ENCODE measurements at places on chromosomes 6 and 20. TPM values are rescaled to one million over a fixed set of nuclear protein-coding genes. Genes with fewer than 3 reads are reported as not detected.

The BPI gene
- total RNA-seq = not detected

The KHDC1L gene
- total RNA-seq = 0.58 TPM

The SCAF8 gene
- 39.7 TPM for total RNA-seq

The LTB gene
- total RNA-seq = 1,185 TPM

The WFDC10B gene
- total RNA-seq = not detected

The FAM209B gene
- 0.91 TPM for total RNA-seq

The BCL2L1 gene
- 72.5 TPM for total RNA-seq
